ENCODE measurements at places on chromosomes 1 and 21. TPM values are rescaled to one million over a fixed set of nuclear protein-coding genes. Genes with fewer than 3 reads are reported as not detected.

TRNP1 gene
- 0.13 TPM for total RNA-seq

DNA sequence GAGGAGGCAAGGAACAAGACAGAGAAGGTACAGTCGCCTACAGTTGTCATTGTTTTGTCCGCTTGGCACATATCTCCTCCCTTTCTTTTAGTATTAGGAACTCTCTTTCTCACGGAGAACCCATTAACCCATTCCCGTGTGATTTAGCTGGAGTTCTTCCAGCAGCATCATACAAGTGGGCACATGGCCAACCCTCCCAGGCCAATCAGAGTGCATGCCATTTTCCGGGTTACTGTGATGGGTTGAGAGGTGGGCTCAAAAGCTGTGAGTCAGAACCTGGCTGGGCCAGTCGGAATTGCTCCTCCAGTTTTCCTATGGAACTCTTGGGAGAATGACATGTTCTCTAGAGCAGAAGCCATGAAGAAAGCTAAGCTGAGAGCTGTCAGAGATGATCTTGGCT lies 83.1 kb upstream of the SOD1 start:
- DNase-seq = no peak

GRCh38 chr21:15309022-15309590 lies 244.3 kb upstream of the NRIP1 start:
- DNase-seq = no peak

DNA sequence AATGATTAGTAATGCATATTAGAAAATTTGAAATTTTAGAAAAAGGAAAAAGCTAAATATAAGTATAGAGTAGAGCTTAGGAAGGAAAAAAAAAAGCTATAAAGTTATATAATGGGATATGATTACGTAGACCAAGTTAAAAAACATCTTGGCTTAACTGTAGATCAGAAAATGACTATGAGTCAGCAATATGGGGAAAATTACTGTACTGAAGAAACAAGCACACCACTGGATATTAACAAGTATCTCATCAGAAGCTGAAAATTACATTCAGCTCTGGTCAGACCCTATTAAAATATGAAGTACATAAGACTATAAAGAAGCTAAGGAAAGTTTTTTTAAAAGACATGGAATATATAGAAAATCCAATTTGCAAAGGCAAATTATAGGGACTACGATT lies 19.5 kb downstream of the DNAJC8 start:
- DNase-seq = no peak

VAV3 gene
- total RNA-seq = 5.3 TPM

GRCh38 chr1:91795591-91796389 lies 90.2 kb downstream of the TGFBR3 start:
- no peak for DNase-seq

DNA sequence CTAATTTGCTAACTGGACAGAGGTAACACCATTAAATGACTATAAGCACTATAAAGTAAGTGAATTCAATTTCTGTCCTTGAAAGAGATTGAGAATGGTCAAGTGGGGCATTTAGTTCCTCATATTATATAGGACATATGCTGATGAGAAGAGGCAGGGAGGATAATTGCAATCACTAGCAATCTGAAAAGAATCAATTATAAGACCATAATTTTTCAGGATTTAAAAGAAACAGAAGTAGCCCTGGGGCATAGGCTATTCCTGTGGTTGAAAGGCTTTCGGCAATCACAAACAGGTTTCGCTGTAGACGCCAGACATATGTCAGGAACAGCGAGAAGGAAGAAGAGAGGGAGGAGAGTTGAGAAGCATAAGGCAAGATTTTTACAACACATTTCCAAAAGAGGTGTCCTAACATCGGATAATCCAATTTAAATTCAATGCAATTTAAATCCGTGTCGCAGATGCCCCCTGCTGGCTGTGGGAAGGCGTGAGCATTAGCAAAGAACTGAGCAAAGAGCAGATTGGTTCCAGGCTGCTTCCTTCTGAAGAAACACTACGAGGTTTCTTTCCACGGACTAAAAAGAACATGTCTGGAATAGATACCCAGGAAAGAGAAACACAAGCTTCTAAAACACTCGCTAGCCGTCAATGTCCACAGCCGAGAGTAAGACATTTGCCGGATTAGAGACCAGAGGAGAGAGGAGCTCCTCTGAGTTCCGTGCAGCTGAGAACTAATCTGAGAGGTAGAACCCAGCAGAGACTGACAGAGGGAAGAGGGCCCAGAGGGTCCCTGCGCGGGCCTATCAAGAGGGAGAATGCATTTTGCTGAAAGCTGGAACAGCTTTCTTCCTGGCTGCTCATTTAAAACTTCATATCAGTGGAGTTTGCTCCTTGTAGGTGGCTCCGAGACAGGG lies 27.9 kb downstream of the RGS5 start:
- DNase-seq = no peak

DNA sequence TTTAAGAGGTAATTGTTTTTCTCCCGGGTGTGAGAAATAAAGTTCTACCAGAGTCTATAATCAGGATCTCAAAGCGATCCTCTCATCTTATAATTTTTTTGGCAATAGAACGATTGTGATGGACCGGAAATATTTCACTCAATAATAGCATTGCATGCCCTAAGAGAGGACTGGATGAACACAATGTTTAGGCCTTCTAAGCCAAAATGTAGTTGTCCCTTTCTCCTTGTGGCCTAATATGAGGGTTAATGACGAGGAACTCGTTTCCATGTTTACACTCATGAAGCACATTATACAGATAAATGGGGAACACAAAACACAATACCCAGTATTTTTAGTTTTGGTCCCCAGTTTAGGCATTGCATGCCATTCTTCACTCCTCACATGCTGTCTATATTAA lies 5.9 kb downstream of the TBX15 start:
- DNase-seq = no peak

MIB2 gene
- 25.4 TPM for total RNA-seq
